ENCODE measurements at places on chromosomes 3 and 15. TPM values are rescaled to one million over a fixed set of nuclear protein-coding genes. Genes with fewer than 3 reads are reported as not detected.

SUSD5 gene
- 0.59 TPM for total RNA-seq

DNA sequence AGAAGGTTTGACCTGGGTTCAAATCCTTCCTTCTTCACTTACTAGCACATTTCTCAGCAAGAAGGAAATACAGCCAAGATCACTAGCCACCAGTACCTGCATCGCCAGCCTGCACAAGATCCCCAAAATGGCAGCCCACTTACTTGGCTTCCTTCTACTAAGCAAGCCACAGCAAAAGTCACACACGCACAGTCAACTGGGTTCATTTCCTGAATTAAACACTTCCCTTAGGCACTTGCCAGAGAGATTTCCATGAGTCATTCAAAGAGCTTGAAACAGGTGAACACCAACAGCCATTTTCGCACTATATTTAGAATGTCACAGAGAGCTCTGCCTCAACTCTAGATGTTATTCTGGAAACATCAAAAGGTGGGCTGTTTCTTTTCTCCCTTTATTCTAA, 42.6 kb downstream of the MGLL start:
- no peak for DNase-seq

DNA sequence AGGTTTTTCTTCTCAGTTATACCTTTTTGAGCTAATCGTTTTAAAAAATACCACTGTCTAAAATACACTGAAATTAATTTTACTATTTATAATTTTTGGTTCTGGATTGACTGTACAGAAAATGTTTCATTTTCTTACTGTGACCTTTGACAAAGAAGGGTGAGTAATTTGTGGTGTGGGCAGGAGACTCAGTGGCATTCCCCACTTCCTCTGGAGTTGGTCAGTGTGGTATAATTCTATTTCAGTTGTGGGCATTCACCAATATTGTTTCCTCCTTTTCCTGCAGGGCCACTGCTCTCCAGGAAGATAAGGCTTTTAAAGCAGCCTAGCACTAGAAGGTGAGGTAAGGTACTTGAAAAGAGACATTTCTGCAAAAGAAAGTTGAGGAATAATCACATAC, 6.5 kb downstream of the DAG1 start:
- no peak for DNase-seq

- DNase-seq = peak; percentile 44
Measured at GRCh38 chr15:61226361-61227256, 2.5 kb downstream of the RORA start.

LDHAL6B gene
- total RNA-seq = not detected

DNA sequence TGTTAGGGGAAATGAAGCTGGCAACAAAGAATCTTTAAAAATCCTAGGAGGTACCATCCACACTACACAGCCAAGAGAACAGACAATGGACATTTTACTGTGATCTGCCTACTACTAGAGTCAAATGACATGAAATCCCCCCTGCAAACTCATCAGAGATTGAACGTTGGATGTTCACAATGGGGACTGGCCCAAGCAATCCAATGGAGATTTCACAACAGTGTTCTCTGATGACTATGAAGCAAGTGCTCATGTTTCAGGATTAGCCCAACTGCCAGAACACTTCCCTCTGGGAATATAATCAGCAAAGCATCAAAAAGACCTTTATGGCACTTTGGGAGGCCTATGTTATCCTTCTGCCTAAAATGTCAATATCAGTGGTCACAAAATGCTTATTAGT, 97.8 kb downstream of the IGSF11 start:
- no peak for DNase-seq

DNAJA4 gene
- 0.03 TPM for total RNA-seq

DNA sequence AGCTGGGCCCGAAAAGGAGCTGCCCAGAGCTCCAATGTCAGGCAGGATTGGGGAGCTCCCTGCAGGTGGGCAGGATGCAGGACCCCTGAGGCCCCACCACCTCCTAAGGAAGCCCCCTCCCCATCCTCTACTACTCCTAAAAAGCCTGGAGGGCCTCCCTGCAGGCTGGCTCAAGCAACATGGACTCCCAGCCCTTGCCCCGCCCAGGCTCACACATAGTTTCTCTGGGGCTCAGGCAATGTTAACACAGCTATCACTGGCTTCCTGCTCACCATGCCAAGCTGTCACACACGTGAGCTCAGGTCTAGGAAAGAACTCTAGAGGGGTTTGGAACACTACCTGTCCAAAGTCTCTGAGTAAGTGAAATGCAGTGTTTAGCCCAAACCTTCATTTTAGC, 65.4 kb upstream of the ZNF148 start:
- DNase-seq = no peak

- DNase-seq = no peak
Measured at GRCh38 chr15:66921319-66921915, 144.0 kb upstream of the SMAD3 start.

DNA sequence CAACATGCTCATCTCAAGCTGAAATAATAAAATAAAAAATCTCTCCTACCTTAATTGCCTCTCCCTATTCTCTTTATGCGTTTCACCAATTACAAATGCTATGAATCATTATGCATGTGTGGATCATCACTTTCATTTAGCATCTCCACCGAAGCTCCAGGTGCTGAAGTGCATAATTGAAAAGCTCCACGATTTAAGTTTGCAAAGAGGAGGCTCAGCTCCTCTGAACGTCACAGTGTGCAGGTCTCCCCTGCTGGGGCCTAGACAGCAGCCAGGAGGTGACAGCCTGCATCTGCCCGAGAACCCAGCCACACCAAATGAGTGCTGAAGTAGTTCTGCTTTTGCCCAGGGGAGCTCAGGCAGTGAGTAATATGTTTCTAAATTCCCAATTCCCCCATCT, 60.5 kb upstream of the GLCE start:
- DNase-seq = no peak

DNA sequence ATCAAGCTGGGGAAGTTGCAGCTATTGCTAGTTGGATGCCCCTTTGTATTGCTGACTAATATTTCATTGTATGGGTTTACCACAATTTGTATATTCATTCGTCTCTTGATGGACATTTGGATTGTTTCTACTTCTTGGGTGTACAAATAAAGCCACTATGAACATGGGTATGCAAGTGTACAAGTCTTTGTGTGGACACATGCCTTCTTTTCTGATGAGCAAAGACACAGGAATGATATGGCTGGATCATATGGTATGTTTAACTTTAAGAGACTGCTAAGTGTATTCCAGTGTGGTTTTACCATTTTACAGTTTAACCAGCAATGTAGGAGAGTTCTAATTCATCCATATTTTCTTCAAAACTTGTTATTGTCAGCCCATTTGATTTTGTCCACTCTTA, 32.2 kb downstream of the NECTIN3 start:
- DNase-seq = no peak

CPN2 gene
- 0.21 TPM for total RNA-seq

EAF2 gene
- total RNA-seq = 5.5 TPM

- DNase-seq = no peak
Measured at GRCh38 chr3:184459355-184459754, 79.5 kb downstream of the CHRD start.

DNA sequence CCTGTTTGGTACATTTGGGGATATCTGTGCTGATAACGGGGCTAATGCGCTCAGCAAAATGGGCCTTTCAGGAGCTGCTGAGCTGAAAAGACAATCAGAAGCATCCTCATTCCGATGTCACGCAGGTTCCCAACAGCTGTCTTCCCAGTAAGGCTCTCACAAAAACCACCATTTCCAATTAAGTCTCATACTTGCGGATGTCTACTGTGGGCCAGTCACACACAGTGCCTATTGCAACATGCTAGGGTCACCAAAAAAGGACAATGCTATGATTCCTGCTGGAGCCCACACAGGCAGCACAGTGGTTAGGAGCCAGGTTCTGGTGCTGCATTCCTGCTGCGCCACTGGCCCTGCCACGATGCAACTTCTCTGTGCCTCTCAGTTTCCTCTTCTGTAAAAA, 16.4 kb upstream of the LDHAL6B start:
- DNase-seq = no peak

DNA sequence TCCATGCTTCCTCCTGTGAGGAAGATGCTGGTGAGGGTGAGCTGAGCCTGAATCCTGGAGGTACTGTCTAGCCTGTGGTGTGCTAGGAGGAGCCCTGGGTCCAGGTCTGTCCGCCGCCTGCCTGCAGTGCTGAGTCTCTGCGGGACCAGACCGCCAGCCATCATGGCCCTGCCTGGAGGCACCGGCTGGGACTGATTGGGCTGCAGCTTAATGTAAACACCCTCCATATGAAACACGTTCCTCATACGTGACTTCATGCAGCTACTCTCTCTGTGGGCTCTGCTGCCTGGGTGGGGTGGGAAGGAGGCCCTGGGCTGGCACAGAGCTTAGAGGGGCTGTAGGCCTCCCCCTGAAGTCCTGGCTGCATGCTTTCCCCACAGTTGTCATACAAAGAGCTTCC, 67.4 kb downstream of the FBLN2 start:
- no peak for DNase-seq

- DNase-seq = no peak
Measured at GRCh38 chr15:38253351-38253781, 730 bp downstream of the SPRED1 start.
